Activated CD4-positive, alpha-beta T cell treated with anti-CD3 and anti-CD28 coated beads, Interleukin-2, amount 10 ng/mL, durations not matched to agents 7 days and 5 days (primary cell): ENCODE measurements at places on chromosomes 4 and X.

GRCh38 chrX:13646154-13646549, 6.8 kb upstream of the TCEANC start:
- peak; percentile 34 for DNase-seq

DNA sequence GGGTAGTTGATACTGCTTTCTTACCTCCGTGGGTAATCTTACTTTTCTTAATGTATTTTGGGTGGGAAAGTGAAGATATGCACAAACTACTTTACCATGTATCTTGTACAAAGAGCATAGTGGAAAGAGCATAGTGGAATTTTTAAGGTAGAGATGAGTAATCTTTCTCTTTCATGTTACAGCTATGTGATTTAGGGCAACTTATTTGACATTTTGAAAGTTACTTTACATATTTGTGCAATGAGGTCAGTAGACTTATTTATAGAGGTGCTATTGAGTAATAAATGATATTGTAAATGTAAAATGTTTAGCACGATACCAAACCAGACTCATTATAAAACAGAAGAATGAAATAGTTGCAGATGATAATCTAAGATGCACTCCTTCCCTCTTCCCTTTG, 351.2 kb downstream of the TRAM1L1 start:
- DNase-seq, result no peak

GRCh38 chrX:38796946-38797345, 4.3 kb upstream of the MID1IP1 start:
- DNase-seq, result no peak

DNA sequence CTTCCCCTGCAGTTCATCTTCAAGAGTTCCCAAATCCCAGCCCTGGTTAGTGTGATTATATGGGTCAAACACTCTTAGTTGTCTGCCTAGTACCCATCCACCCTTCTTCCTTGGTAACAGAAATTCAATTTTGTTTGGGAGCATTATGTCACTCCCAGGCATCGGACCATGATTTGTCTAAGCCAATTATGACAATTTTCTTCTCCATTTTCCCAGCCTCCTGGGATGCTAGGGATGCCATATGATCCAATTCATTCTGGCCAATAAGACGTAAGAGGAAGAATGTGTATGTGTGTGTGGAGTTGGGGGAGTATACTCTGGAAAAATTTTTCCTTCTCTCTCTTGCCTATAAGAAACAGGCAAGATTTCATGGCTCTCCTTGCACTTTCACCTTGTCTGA, 465.9 kb downstream of the MID1IP1 start:
- DNase-seq, result no peak

- no peak for DNase-seq
Measured at GRCh38 chr4:123825596-123826291, 429.1 kb downstream of the SPRY1 start.

DNA sequence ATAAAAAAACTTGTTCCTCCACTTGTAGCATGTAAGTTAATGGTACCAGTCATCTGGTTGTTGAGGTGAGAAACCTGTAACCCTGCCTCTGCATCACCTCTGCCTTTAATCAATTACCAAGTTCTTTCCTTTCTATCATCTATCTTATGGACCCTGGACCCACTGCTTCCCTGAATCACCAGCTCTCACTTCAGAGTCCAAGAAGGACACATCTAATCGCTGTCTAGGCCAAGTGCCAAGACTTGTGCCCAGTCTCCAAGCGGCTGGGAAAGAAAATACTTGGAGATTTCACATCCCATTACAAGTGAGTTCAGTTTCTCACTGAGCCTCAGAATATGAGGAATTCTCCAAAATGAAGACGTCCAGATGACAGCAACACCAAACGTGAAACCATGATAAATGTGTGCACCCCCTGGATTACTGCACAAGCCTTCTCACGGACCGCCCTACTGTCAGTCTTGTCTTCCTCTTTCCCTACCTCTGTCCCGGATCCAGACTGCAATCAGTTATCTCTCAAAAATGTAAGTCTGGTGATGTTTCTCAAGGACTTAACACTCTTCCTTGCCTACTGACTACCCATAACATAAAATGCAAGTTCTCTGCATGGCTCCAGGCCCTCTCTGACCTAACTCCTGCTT, 10.4 kb downstream of the PALLD start:
- DNase-seq, result no peak

DNA sequence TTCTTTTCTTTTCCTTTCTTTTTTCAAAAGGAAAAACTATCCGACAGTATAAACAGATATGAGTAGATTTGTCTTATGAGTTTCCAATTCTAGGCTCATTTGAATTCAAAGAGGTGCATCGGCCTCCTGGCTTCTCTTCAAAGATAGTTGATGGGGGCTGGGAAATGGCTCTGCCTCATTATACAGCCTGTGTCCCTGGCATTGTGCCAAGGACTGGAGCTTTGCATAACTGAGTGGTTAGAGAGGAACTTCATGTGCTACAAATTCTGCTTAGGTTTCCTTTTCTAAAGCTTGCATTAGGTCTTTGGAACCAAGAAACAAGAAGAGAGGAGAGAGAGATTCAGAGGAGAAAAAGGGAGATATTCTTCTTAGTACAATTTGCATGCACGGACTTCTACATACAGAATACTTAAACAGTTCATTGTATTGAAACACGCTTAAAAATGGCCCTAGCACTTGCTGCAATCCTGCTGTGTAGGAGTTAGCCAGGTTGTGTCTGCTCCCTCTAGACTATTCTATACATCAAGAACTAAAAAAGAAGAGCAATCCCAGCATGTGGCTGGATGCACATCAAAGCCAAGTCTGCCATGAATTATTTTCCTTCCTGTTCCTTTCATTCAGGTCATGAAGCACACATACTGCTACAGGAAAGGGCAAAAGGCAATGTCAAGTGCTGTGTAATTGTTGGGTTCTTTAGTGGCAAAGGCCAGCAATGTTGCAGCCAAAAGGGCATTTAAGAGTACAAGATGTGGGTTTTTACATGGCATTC, 70.9 kb downstream of the INTS12 start:
- no peak for DNase-seq

DNA sequence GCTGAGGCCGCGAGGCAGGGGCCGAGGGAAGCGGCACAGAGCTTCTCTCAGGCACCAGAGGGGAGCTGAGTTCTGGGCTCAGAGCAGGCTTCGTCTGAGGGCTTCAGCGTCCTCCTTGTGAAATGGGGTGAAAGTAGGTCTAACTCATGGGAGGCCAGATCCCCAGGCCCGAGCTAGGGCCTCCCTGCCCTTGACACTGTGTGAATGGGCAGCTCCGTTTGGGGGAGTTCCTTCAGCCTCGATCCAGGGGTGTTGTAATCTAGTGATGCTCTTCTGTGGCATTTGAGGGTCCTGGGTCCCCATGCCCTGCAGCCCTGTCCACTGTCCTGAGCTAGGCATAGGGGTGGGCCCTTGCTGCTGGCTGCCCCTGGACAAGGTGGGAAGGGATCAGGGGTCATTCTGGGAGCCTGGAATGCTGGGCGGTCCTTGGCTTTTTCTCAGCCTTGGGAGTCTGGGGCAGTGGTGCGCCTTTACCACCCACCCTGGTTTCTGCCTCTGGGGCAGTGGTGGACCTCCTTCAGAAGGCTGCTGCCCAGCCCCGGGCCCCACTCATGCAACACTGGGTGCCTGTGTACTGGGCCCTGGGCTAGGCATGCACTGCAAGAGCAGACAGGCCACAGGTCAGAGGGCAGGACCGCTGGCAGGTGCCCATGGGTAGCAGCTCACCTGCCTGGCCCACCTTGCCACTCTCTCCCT, 4.1 kb downstream of the SH3BP2 start:
- no peak for DNase-seq

DNA sequence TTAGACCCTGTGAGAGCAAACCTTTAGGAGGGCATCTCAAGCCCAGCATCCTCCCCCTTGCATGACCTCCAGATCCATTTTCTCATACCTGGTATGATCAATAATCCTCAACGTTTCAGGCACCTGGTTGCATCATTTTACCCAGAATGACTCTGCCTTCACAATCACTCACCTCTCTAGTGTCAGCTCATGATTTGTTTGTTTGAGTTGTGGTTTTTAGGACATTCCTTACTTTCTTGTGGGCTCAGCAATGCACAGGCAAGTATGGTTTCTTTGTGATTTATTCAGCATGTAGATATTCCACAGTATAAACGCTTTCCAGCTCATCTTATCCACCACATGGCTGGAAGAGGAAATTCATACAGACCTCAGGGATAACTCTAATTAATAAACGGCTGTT, 93.6 kb upstream of the CPEB2 start:
- no peak for DNase-seq

DNA sequence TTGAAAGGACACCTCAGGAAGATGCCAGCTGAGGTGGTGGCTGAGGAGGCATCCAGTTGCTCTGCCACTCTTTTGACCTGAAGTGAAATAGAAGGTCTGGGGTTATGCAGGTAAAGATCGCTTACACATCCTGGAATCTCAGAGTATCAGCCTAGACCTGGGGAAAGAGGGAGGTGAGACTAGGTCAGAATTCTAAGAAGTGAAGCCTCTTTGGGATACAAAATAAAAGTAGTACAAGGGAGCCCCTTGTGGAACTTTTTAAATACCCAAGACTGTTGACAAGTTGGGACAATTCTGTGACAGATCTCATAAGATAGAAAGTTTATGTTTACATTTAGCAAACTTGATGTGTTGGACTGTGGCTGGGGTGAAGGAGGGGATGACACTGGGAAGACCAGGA, 263.1 kb downstream of the SPRY1 start:
- DNase-seq, result no peak

GRCh38 chr4:26069218-26069617, 155.2 kb downstream of the SMIM20 start:
- DNase-seq, result no peak

- no peak for DNase-seq
Measured at GRCh38 chr4:140739971-140740370, 16.2 kb downstream of the TBC1D9 start.

GRCh38 chr4:141371206-141371605, 150.5 kb downstream of the ZNF330 start:
- no peak for DNase-seq

GRCh38 chr4:102259081-102259480, 86.2 kb downstream of the SLC39A8 start:
- no peak for DNase-seq

GRCh38 chrX:53544936-53545335, 110.8 kb upstream of the HSD17B10 start:
- DNase-seq, result no peak

DNA sequence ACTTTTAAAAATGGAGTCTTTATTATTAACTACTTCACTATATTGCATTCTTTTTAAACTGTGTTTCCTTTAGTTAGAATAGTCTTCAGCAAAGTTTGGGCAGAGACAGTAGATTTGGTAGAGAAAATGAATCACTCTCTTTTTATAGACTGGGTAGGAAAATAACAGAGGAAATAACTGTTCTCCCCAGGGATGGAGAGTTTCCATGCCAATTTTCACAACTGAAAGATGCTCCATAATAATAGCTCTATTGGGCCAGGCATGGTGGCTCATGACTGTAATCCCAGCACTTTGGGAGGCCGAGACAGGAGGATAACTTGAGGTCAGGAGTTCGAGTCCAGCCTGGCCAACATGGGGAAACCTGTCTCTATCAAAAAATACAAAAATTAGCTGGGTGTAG, 13.1 kb downstream of the HSD17B13 start:
- DNase-seq, result no peak

DNA sequence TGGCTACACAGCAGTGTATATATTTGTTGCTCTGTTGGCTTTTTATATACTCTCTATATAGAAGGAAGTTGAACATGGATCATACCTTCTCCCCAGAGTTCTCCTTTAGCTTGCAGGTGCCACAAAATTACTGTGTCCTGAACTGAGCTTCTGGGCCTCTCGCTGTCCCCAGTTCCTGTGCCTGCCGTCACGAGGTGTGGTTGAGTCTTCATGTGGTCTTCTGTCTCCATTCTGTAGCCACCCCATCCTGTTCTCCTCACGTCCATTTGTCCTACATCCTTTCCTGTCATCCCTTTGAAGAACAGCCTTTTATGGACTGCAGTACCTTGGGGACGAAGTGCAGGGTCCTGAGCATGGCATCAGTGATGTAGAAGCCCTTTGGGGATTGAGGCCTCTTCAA, 14.5 kb downstream of the TMEM131L start:
- no peak for DNase-seq

GRCh38 chrX:34612036-34612435, 45.0 kb downstream of the TMEM47 start:
- no peak for DNase-seq

DNA sequence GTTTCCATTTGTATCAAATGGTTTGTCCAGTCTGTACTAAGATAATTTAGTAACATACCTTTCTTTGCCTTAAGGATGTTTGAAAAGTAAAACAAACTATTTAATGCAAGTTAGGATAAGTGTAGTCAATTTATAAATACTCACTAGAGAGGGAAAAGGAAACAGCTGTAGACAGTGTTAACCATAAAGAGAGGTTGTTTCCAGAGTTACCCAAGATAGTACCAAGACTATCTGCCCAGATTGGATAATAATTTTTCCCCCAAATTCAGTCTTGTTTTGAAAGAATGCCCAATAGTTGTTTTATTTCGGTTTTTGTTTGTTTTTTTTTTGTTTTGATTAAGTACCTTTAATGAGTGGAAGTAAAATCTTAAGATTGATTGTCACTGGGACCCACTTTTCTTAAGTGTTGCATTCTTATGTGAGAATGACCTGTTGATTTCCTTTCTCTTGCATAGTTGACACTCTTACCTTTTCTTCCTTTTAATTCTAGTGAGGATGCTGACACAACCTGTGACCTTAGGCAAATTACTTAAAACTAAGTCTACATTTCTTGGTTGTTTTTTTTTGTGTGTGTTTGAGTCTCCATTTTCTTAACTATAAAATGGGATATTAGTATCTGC, 12.8 kb downstream of the AFF1 start:
- DNase-seq, result no peak

GRCh38 chr4:8070736-8071718, 87.6 kb downstream of the ABLIM2 start:
- no peak for DNase-seq

- no peak for DNase-seq
Measured at GRCh38 chr4:16278178-16278577, 51.9 kb upstream of the TAPT1 start.

GRCh38 chrX:108020631-108021030, 24.2 kb upstream of the VSIG1 start:
- no peak for DNase-seq
